Activated CD4-positive, alpha-beta T cell treated with anti-CD3 and anti-CD28 coated beads, Interleukin-2, amount 50 U/mL, for 1 hour (primary cell): ENCODE measurements at places on chromosomes 1 and 21.

- no peak for DNase-seq
Measured at GRCh38 chr1:21139601-21140000, 37.1 kb downstream of the EIF4G3 start.

GRCh38 chr1:93707956-93708355 is 26.3 kb upstream of the BCAR3 start:
- DNase-seq = no peak

- no peak for DNase-seq
Measured at GRCh38 chr1:235052067-235053008, 76.3 kb downstream of the TOMM20 start.

DNA sequence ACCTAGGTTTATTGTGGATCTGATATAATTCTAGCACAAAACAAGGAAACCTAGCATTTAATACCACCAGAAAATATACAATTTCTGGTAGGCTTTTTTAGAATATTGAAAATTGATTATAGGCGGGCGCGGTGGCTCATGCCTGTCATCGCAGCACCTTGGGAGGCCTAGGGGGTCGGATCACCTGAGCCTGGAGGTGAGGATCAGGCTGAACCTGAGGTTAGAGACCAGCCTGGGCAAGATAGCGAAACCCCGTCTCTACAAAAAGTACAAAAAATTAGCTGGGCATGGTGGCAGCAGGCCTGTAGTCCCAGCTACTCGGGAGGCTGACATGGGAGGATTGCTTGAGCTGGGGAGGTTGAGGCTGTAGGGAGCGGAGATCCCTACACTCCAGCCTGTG is 948 bp upstream of the COP1 start:
- DNase-seq = no peak

DNA sequence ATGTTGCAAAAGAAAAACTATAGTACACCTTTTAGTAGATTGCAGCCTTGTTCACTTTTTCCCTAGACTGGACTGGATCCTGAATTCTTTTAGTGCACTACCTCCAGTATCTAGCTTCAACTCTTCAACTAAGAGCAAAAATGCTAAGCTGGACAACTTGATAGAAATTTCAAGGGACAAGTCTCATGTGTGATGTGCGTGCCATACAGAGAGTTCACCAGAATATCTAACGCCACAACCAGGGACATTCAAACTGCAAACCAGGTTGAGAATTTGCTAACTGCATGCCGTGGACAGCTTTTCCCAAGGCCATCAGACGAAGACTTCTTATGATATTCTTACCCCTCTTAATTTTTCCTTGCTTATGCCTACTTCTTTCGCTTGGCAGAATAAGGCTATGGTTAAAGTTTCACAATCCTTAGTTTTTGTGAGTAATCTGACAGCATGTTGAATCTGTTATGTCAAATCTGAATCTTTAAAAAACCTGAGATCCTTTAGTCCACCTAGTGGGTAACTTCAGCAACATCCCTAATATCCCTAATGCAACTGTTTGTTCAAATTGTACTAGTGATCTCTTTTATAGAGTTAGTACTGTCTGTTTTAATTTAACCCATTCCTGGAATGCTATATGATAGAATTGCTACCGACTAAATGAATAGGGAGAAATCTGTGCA is 66.4 kb downstream of the DDAH1 start:
- no peak for DNase-seq

DNA sequence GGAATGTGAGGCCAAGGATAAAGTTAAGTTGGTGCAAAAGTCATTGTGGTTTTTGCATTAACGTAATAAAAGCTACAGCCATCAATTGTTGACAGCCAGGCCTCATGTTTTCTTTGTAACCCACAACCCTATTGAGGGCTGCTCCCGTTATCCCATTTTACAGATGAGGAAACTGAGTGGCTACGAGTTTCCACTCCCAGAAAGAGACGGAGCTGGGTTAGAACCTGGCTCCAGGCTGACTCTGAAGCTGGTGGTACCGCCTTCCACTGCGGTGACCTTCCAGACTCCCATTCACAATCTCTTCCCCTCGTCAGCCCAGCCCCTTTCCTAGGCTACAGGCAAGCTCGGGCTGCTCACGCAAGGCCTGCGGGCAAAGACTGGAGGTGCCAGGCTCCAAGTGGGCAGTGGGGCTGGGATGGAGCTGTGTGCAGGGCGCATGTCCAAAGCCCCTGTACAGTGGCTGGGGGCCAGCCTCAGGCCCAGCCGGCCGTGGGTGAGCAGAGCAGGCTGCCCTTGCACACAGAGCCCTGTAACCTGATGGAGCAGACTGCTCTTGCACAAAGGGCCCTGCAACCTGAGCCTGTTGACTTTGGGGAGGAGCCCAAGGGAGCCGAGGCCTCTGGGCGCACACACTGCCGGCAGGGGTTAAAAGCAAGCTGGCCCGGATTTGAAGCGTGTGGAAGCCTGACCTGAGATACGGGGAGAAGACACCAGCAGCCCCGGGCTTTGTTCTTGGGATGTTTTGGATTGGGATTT is 97.4 kb upstream of the TMPRSS2 start:
- no peak for DNase-seq

DNA sequence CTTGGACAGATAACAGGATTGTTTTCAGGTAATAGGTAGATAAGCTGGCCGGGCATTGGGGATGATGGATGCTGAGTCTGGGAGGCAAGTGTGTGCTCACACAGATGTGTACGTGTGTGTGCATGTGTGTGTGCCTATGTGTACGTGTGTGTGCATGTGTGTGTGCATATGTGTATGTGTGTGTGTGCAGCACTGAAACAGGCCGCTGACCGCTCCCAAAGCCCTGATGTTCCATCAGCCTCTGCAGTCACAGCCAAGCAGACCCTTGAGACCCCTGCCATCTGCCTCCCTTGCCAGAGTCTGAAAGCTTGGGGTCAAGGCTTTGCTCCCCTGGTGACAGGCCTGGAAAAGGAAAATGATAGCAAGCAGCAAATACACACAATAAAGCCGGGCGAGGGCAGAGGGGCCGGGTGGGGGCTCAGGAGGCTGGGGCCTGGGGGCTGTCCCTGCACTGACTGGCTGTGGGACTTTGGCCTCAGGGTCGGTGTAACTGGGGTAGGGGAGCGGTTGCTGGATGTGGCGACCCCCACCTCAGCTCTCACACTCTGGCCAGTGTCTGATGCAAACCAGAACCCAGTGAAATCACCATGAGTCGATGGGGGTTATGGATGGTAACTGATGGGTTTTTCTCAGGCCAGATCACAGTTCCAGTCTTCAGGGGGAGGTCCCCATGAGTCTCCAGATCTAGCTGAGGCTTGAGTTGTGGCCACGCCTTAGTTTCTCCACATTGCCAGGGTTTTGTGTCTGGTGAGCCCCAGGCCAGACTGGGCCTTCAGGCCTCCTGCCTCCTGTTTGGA is 9.2 kb upstream of the TNFRSF8 start:
- no peak for DNase-seq

DNA sequence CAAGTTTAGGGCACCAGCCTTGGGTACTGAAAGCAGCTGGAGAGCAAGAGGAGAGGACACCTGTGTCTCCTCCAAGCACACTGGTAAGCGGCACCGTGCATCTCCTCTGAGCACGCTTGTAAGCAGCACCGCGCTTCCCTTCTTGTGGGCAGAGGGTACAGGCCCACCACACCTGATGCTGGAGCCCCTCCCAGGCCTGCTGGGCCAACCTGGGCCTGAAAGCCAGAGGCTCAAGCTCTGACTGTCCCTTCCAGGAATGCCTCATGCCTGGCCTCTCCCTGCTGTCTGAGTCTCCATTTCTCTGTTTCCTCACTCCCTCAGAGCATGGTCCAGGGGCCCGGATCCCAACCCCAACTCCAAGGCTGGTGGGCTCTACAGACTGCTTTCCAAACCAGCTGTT is 25.9 kb downstream of the DMBX1 start:
- DNase-seq = no peak

DNA sequence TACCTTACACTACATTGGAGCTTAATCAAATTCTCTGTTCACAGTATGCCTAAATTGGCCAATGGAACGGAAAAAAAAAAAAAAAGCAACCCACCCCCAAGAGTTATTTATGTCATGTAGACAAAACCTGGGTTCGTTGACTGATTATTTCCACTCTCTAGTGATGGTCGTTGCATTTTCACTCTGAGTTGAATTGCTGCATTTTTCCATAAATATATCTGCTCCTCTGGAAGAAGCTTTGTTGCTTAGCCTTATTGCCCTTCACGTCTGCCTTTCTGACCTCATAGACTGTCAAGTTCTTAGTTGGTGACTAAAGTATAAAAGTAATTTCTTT is 90.2 kb upstream of the RUNX1 start:
- no peak for DNase-seq

DNA sequence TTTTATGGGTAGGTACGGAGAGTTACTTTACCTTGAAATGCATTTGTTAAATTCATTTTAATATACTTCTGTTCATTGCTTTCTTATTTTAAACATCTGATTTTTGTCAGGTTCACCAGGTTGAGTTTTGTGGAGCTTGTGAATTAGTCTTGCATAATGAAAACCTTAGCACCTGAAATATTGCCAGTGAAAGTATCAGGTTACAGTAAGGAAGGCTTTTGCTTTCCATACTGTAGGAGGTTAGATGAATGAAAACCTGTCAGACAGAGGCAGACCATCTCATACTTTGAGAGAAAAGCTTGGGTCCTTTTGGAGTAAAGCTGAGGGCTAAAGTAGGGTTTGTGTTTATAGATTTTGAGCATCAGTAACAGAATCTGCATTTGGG is 34.7 kb downstream of the THRAP3 start:
- no peak for DNase-seq

GRCh38 chr1:113903501-113904292 is 902 bp downstream of the AP4B1 start:
- no peak for DNase-seq

GRCh38 chr1:159444511-159444910 is 5.0 kb downstream of the OR10J1 start:
- no peak for DNase-seq

GRCh38 chr1:198929961-198930599 is 291.2 kb downstream of the PTPRC start:
- DNase-seq = no peak

DNA sequence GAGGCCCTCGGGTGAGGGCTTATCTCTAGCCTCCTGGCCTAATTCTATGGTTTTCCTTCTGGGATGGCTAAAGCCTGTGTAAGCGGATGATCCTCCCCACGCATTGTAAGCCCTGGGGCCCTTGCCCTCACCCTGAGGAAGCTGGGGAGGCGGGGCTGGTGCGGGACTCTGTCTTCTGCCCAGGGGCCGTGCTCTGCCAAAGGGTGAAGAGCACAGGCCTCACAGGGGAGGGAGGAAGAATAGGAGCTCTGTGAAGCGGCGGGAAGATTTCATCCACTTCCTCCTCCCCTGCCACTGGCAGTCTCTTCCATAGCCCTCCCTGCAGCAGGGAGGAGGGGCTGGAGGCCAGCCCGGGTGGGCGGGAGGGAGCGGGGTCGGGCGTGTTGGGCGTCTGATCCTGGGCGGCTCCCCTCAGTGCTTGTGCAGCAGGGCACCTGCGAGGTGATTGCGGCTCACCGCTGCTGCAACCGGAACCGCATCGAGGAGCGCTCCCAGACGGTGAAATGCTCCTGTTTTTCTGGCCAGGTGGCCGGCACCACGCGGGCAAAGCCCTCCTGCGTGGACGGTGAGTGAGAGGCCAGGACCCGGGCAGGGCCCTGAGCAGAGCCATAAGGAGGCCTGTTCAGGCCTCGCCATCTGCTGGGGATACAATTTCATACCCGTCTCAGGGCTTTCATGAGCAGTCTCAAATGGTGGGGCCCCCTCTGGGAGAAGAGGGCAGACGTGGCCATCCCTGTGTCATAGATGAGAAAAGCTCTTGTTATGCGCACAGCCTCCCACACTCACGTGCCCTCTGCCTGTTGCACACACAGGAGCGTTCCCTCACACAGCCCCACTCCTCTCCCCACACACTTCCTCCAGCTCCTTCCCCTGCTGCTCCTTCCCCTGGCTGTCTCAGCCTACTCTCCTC is 7.7 kb upstream of the PPM1J start:
- DNase-seq = no peak

- DNase-seq = no peak
Measured at GRCh38 chr1:209103092-209103491, 480.4 kb upstream of the CAMK1G start.

DNA sequence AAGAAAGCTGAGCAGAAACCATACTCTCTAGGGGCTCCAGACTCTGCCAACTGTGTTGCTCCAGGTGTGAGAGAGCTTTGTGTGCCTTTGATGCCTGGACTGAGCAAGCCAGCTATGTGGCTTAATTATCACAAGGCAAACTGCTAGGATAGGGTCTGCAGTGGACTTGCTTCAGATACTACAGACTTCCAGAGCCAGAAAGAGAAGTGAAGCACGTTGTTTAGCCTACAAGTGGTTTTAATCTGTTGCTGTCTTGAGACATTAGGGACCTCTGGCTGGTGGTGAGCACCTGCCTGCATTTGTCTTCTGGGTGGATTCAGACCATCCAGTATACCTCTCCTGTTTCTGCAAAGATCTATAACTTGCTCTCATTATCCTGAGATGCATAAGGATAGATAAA is 353.4 kb upstream of the PLXNA2 start:
- no peak for DNase-seq

- DNase-seq = peak; percentile 66
Measured at GRCh38 chr1:116556289-116557006, 14.4 kb downstream of the CD58 start.

GRCh38 chr1:31781138-31781755 is 17.1 kb upstream of the ADGRB2 start:
- DNase-seq = no peak

DNA sequence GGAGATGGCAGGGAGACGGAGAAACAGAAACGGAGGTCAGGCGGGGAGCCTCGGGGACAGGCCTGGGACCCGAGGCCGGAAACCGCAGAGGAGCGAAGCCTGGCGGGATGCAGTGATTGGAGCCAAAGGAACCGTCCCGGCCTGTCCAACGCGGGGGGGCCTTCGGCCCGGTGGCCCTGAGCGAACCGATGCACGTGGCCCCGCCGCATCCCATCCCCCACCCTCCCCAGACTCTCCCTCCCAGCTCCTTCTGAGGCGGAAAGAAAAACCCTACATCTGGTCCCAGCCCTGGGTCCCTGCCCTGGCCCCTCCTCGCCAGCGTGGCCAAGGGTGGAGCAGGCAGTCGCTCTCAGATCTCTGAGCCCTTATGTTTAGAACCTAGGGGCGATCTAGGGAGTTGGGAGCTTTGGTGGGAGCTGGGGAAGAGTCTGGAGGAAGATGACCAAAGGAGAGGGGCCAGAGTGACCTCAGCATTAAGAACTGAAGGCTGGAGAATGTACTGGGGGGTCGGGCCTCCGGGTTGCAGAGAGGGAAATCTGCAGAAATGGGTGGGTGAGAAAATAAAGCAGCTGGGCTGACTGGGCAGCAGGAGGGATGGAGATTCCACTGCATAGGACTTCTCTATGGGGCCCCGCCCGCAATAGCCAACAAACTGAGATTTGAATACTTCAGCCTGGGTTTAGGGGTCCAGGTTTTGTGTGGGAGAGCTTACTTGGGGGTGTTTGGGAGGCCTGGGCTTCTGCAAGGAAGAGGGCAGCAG is 1.5 kb upstream of the CRABP2 start:
- no peak for DNase-seq

- peak; percentile 32 for DNase-seq
Measured at GRCh38 chr1:38527373-38527966, 332.1 kb downstream of the RRAGC start.

GRCh38 chr1:167101754-167102153 is 7.9 kb downstream of the STYXL2 start:
- DNase-seq = no peak

GRCh38 chr1:66256629-66257572 is 277.1 kb upstream of the SGIP1 start:
- no peak for DNase-seq

- DNase-seq = no peak
Measured at GRCh38 chr1:27399251-27400025, 7.0 kb downstream of the GPR3 start.
